ENCODE measurements at places on chromosomes 13 and 19.
A peak's percentile ranks its signal among the peaks of the same experiment; 100 is the strongest.

DNA sequence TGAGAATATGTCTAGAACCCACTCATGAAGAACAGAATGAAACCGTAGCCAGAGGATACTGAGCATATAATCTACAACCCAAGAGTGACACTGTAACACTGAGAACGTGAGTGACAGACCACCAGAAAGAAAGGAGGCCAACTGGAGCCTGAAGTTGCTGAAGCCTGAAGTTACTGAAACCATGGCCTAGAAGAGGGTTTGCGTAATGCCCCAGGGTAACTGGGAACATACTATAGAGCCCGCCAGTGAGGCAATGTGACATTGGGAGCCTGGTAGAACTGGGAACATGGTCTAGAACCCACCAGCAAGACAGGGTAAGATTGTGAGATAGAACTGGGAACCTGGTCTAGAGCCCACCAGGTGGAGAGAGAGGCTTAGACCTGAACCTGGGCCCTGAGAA, 15.5 kb upstream of the TNFSF14 start:
- no peak for DNase-seq

DNA sequence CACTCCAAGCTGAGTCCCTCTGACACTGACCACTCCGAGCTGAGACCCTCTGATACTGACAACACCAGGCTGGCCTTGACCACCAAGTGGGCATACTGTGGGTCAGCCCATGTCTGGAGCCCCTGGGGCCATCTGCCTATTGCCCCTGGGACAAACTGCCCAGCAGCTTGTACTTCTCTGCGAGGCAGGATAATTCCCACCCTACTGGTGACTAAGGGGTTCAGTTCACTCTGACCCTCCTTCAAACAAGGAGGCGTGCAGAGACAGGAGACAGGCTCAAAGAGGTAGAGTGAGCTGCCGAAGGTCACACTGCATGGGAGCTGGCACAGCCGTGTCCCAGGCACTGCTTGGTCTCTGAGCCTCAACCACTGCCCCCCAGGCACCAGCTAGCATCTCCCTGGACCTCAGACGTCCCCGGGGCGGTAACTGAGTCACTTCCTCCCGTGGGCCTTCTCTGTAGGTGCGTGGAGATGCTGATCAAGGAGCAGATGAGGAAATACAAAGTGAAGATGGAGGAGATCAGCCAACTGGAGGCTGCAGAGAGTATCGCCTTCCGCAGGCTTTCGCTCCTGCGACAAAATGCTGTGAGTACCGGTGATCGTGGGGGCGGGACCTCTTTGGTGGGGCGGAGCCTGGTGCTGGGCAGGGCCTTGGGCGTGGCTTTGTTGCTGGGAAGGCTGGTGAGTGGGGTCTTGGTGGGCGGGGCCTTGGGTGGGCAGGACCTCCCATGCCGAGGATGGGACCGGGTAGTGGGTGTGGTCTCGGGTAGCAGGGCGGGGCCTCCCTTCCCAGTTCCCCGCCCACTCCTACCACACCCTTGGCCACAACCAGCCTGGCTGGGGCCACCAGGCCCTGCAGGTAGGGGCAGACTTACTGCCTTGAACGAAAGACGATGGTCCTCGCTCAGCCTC, 5.8 kb upstream of the USE1 start:
- peak; percentile 52 for DNase-seq

- peak; percentile 37 for DNase-seq
Observed at GRCh38 chr13:21673789-21674489, 3.1 kb downstream of the FGF9 start.

DNA sequence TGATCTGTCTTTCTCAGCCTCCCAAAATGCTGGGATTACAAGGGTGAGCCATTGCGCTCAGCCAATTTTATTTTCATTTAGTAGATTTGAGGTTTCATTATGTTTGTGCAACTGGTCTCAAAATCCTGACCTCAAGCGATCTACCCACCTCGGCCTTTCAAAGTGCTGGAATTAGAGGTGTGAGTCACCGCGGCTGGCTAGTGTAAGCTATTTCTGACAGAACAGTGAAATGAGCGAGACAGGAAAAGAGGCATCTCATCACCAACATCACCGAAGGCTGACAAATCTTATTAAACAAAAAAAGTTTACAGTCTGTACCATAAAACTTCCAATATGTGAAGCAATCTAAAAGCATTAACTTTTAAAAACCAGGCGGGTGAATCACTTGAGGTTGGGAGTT, 12.2 kb upstream of the ZNF888 start:
- no peak for DNase-seq

GRCh38 chr19:6292006-6292405, 12.2 kb upstream of the MLLT1 start:
- DNase-seq: no peak

- DNase-seq: no peak
Observed at GRCh38 chr13:113051641-113052040, 54.0 kb upstream of the F7 start.

DNA sequence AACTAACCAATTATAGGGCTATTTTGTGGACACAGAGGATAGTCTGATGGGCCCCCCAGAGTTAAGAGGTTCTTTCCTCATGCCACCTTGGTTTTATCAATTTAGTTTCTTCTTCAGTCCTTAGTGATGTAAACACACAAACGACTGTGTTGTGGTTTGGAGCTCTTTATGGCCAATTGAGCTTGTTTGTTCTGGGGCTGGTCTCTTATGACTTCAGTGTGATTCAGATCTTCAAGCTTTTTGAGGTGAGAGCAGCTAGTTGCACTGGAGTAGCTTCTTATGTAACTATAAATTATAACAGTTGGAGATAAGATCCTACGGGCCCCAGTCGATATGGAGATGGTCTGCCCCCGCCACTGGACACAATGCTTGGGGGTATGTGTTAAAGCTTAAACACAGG, 22.0 kb upstream of the GJB6 start:
- no peak for DNase-seq

DNA sequence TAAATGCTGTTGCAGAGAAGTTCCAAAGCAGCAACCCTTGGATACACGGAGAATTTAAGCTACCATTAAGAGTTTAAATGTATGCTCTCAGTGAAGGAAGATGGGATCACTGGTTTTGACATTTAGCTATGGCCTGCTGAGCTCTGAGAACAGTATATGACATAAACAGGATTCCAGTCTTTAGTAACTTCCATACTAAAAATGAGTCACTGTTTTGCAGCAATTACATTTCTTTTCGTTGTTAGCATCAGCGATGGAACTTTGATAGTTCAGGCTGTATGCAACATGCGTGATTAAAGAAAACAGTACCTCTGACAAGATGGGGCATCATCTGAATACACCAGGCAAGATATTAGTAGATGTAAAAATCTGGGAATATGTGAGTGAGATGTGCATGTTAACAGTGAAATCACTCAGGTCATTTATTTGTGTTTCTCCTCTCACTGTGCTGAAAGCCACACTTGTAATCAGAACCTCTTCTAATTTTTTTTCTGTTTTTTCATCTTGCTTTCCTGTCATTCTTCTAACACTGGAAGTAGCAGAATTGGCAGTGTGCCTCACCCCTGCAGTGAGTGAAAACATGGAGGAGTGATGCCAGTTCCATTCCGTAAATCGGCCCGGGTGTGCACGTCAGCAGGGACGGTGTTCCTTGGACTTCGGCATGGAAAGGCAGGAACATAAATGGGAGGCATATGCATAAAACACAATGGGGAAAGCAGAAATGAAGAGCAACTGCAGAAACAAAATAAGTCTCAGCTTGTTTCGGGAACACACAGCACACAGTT, 361.5 kb downstream of the OXGR1 start:
- DNase-seq: no peak

DNA sequence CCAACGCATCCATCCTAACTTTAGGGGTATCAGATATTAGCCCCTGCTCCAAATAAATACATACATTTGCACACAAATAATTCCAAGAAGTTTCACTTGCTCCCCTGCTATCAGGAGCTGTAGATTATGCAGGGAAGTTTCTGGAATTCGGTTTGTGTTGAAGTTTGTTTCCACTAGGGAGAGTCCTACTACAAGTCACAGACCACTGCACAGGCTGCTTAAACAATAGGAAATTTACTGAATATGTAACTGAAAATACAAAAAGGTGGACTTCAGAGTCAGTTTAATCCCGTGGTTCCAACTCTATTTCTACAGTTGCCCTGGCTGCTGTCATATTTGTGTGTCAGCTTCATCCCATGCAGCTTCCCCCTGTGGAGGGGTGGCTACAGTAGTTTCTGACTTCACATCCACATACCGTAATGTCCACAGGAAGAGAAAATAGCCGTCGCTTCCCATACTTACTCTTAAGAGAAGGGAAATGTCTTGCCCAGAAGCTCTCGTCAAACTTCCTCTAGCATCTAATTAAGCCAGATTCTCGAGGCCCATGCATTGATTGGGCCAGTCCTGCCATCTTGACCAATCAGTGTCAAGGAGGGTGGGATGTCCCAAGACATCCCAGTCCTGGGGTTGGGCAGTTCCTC, 286.6 kb downstream of the COG6 start:
- DNase-seq: no peak

DNA sequence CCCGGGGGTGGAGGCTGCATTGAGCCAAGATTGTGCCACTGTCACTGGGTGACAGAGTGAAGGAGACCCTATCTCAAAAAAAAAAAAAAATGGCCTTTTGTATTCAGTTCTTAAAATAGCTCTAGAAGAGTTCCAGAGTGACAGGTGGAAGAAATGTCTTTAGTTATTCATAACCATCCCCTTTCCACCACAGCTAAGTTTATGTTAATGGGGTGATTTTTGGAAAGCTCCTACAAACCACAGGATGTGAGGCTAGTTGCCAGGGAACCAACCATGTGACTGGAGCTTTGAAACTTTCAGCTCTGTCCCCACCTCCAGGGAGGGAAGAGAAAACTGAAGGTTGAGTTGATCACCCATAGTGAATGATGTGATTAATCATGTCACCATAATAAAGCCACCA, 6.9 kb downstream of the ZNF490 start:
- peak; percentile 71 for DNase-seq

GRCh38 chr19:45400192-45400591, 4.7 kb downstream of the PPP1R13L start:
- no peak for DNase-seq

DNA sequence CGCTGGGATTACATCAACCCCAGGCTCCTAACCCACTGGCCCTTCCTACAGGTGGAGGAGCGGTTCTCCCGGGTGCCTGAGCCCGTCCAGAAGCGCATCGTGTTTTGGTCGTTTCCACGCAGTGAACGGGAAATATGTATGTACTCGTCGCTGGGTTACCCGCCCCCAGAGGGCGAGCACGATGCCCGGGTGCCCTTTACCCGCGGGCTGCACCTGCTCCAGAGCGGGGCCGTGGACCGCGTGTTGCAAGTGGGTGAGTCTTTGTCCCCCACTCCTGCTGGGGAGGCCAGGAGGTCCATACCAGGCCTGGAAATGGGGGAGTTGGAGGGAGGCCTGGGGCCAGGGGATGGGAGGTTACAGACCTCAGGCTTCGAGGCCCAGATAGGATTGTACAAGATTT, 4.4 kb downstream of the ZSWIM4 start:
- DNase-seq: no peak
